NCI-H2029 (cell line): ENCODE measurements at places on chromosomes 7 and 10.
A peak's percentile ranks its signal among the peaks of the same experiment; 100 is the strongest.

DNA sequence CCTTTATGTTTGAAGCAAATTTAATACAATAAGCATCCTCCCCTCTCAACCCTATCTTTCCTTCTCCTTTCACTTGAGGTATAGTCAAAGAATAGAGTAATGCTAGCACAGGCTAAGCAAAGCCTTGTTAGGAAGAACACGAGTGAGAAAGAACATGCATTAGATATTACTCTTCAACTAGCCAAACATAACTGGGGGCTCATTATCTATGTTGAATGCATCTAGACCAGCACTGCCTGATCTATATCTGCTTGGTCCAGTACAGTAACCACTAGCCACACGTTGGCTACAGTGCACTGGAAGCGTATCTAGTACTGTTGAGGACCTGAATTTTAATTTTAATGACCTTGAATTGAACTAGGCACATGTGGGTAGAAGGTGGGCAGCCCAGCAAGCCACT is 21.0 kb downstream of the SFMBT2 start:
- no peak for DNase-seq

- DNase-seq, result peak; percentile 75
Measured at GRCh38 chr10:122504610-122504950, 43.2 kb downstream of the HTRA1 start.

DNA sequence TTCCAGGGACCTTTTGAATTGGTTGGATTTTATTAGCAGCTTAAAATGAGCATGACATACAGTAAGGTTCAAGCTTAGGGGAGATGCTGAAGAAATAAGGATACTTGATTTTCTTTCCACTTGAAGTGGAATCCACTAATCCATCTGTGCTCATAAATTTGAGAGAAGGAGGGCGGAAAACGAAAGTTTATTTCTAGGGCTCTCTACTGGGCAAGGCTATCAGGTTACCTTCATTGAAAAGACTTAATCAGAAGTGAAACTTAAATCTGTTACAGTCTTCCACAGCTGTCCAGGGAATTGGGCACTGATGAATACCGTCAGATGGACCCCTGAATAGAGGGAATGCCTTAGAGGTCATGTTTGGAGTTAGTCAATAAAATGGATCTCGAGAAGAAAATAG is 21.8 kb downstream of the AUTS2 start:
- no peak for DNase-seq

GRCh38 chr7:33825644-33826043 is 79.7 kb upstream of the BMPER start:
- no peak for DNase-seq
